IMR-90 (cell line): ENCODE measurements at places on chromosomes 7 and 10.

DNA sequence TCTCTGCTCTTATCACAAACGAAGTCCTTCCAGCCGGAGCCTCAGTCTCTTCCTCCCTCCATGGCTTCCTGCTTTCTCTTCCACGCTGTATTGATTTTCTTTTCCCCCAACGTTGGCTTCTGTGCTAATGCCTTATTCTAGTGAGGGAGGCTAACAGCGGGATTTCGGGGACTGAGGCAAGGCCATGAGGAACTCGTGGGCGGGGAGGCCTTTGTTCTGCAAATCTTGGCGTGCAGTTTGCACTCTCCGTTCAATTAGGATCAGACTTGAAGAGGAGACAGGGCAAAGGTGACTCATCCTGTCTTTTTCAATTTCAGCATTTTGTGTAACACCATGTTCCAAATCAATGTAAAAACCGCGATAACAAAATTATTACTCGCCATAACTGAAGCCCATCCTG, 25.3 kb downstream of the EN2 start:
- DNase-seq, result no peak

DNA sequence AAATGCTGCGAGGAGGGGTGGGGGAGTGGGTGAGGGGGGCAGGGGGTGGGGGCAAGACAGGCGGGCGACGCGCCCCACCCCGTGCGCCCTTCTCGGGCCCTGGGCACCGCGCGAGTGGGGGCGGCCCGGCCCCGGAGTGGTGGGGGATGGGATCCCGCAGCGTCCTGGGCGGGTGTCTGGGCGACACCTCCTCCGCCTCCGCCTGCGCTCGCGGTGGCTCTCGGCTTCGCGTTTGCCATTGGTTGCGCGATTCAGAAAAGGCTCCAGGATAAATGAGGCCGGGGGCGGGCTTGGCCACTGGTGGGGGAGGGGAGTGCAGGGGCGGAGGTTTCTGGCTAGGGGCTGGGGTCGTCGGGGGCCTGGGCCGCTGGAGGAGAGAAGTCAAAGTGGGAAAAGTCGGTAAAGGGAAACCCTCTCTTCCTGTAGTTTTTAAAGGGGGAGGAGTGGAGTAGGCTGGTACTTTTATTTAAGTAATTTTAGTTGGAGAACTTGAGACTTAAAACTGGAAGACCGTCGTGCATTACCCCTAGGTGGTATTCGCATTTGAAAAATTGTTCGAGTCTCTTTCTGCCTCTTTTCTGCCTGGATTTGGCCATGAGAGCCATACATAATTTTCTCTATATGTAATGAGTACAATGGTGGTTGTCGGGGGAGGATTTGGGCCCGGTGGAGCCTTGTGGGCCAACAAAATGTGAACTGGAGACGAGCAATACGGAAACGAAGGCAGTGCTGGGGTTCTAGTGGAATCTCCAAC, 992 bp upstream of the IGF2BP3 start:
- DNase-seq, result peak; percentile 68

DNA sequence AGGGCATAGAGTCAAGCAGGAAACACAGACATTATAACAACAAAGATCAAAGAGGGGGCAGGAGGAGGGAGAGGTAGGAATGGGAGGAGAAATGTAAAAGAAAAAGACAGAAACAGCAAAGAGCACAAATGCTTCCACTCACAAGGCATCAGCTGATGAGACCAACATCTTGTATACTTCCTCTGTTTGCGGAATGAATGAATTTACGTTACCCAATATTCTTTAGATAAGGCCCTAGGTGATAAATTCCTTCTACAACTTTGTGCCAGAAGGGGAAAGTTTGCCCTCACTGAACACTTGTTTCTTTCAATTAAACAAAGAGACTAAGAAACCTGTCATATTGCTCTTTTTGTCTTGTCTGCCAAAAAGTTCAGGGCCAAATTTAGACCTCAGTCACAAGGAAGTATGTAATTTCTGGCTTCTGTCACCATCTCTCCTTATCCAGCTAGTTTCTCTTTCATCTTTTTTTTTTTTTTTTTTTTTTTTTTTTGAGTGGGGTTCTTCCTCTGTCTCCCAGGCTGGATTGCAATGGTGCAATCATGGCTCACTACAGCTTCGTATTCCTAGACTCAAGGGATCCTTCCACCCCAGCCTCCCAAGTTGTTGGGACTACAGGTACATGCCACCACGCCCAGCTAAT, 116.4 kb upstream of the NANOS1 start:
- no peak for DNase-seq

GRCh38 chr10:78267598-78267997, 233.9 kb downstream of the RPS24 start:
- peak; percentile 68 for DNase-seq

- no peak for DNase-seq
These were observed 104.4 kb upstream of the ZMIZ1 start for GRCh38 chr10:78964274-78964951.

DNA sequence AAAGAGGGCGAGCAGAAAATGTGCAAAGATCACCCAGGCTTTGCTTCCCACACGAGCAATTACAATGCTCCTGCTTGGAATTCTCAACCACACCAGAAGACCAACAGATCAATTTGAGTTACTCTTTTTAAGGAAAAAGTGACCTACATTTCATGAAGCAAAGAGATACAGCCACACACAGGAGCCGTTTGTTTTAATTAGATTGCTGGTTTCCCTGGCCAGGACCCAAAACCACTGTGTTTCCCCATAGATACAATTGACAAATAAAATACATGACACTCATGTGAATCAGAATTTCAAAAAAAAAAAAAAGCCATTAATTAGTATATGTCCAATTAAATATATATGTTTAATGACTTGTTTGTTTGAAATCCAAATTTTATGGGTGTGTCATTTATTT, 458.3 kb downstream of the PLXDC2 start:
- DNase-seq, result no peak

DNA sequence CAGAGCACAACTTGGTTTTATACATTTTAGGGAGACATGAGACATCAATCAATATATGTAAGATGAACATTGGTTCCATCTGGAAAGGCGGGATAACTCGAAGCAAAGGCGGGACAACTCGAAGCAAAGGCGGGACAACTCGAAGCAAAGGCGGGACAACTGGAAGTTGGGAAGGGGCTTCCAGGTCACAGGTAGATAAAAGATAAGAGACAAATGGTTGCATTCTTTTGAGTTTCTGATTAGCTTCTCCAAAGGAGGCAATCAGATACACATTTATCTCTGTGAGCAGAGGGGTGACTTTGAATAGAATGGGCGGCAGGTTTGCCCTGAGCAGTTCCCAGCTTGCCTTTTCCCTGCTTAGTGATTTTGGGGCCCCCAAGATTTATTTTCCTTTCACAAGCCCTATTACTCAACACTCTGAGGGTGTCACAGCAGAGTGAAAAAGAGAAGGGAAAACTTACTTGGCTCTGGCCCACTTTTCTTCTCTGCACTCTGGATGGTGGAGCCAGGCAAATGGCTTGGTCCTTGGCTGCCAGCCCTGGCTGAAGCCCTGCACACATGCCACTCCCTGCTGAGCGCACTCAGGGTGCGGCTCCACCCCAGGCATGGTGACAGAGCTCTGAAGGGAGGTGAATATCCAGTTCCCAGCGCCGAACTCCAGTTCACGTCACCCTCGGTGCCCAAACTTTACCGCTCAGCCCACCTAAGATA, 46.7 kb downstream of the PARD3 start:
- peak; percentile 21 for DNase-seq

- no peak for DNase-seq
These were observed 30.3 kb downstream of the ADCYAP1R1 start for GRCh38 chr7:31082447-31082846.

DNA sequence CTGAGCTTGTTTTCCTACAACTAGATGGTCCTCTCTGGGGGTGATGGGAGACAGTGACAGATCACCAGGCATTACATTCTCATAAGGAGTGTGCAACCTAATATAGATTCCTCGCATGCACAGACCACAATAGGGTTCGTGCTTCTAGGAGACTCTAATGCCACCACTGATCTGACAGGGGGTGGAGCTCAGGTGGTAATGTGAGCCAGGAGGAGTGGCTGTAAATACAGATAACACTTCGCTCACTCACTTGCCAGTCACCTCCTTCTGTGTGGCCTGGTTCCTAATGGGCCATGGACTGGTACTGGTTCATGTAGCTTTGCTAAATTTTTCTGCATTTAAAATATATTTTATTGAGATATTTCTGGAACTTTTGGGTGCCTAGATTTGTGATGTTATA, 202.3 kb upstream of the ZNF32 start:
- DNase-seq, result no peak

DNA sequence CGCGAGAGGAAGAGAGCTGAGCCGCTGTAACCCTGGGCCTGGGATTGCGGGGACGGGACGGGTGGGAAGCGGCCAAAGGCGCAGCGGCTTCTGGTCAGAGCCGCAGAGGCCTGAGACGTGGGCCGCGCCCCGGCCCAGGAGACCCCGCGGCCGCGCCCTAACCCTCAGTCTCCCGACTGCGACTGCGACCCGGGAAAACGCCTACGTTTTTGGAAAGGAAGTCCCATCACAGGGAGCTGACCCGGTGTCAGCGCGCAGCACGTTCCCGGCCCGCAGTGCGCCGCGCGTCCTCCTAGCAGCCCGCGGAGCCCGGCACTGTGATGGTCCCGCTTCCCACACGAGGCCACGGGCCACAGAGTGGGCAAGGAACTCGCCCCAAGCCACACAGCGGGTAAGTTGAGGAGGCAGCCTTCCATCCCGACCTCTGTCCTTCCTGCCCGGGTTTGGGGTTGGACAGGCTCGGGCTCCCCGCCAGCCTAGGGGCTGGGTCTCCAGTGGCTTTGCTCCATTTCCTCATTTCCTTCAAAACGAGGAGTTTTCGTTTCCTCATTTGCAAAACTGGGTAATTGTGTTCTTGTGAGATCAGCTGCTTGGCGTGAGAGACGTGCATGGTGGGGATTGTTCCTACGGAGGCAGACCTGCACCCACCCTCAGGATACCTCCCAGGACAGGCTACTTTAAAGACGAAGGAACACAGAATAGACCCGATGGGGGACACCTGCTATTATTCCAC, 1.2 kb downstream of the GPNMB start:
- no peak for DNase-seq

DNA sequence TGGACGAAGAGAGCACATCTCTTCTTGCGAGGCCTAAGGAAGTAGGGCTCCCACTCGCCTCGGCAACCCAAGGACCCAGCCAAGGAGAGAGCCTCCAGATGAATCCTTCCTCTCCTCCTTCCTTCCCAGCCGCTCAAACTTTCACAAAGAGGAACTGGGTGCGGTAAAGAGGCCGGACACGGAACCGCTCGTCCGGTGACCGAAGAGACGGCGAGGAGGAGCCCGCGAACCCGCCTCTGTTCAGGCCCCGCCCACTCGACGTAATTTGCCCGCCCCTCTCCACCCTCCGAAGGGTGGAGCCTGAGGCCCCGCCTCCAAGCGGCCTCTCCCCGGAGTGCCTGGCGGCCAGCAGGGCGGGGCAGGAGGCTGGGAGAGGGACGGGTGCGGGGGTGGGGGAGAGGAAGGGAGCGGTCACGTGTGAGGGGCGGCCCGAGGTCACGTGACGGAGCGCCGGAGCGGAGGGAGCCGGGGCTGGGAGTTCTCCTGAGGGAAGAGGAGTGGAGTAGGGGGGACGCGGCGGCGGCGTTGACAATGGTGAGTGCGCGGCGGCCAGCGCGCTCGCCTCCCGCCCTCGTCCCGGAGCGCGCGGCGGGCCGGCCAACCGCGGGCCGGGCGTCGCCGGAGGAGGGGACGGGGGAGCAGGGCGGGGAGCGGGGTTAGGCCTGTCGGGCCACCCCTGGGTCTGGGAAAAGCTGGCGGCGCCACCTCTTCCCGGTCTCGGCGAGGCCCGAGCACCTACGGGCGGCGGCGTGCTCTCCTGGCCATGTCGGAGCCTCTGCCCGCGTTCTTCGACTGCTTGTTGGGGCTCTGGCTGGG, at the start of gene VPS26A:
Gene VPS26A (plus strand): TSS at position 432 of the 816 bp plus-strand sequence. CDS start 100 bp downstream, at position 532.
- peak; percentile 97 for DNase-seq

GRCh38 chr7:13057462-13058200, 370.2 kb downstream of the ARL4A start:
- no peak for DNase-seq

DNA sequence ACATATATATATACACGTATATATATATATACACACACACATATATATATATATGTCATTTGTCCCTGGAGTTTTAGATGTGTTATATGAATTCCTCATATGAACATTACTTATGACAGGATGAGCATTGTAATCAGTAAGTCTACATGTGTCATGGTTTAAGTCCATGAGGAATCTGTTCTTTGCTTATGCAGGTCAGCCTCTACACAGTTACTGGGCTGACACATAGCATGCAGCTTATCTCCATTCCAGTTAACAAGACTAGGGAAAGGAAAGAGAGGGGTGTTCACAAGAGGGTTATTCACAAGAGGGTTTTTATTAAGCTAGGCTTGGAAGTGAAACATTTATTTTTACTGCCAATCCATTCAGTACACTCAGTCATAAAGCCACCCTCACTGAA, 226.7 kb downstream of the SNX13 start:
- DNase-seq, result peak; percentile 10

DNA sequence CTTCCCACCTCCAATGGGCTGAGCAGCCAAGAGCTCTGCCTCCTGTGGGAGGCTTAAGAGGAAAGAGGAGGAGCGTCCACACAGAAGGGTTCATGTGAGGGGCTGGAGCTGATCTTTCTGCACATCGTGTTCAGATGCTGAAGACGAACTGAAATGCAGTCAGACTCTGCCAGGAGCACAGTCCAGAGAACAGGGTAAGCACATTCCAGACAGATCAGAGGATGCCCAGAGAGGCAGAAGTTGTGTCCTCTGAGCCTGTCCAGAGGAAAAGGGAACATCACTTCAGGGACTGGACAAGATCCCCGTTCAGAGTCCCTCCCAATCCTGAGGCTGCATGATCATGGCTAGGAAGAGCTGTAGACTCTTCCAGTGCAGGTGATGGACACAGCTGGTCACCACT, 72.9 kb downstream of the ITIH5 start:
- DNase-seq, result no peak

DNA sequence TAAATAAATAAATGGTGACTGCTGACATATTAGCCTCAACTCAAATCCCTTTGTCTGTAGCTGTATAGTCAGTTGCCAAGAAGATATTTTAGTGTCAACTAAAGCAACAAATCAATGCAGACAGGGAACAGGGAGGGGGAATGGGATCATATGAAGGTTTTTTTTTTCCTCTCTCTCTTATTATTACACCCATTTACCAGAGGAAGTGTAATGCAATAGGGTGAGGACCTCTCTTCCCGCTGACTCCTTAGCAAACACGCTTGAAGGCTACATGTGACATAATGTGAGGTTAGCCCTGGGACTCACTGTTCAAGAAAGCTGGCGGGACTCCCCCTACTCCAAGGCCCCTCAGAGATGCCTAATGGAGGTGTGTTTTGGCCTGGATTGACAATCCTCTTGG, 88.2 kb downstream of the CHRM2 start:
- peak; percentile 40 for DNase-seq

DNA sequence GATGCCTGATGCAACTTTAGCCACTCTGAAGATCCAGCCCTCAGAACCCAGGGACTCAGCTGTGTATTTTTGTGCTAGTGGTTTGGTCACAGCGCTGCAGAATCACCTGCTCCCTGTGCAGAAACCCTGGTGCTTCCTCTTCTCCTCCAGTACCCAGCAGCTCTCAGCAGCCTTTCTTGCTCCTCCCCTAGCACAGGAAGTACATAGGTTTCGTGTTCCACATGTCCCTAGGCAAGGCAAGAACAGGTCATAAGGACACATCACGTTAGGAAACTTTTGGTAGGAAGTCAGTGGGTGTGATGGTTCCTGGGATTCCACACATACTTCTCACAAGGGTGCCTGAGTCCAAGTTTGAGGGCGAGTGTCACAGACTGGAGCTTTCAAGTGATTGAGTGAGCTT, 167.9 kb upstream of the PRSS1 start:
- no peak for DNase-seq

- DNase-seq, result no peak
These were observed 114.6 kb upstream of the LRRTM3 start for GRCh38 chr10:66811211-66811610.
